ENCODE measurements at places on chromosomes 5 and 9. TPM values are rescaled to one million over a fixed set of nuclear protein-coding genes. Genes with fewer than 3 reads are reported as not detected.

The GNG10 gene
- 54.4 TPM for total RNA-seq

- DNase-seq, result no peak
These were observed 6.6 kb downstream of the NACC2 start for GRCh38 chr9:136088481-136088938.

- no peak for DNase-seq
These were observed 67.0 kb downstream of the HAPLN1 start for GRCh38 chr5:83653669-83654068.

DNA sequence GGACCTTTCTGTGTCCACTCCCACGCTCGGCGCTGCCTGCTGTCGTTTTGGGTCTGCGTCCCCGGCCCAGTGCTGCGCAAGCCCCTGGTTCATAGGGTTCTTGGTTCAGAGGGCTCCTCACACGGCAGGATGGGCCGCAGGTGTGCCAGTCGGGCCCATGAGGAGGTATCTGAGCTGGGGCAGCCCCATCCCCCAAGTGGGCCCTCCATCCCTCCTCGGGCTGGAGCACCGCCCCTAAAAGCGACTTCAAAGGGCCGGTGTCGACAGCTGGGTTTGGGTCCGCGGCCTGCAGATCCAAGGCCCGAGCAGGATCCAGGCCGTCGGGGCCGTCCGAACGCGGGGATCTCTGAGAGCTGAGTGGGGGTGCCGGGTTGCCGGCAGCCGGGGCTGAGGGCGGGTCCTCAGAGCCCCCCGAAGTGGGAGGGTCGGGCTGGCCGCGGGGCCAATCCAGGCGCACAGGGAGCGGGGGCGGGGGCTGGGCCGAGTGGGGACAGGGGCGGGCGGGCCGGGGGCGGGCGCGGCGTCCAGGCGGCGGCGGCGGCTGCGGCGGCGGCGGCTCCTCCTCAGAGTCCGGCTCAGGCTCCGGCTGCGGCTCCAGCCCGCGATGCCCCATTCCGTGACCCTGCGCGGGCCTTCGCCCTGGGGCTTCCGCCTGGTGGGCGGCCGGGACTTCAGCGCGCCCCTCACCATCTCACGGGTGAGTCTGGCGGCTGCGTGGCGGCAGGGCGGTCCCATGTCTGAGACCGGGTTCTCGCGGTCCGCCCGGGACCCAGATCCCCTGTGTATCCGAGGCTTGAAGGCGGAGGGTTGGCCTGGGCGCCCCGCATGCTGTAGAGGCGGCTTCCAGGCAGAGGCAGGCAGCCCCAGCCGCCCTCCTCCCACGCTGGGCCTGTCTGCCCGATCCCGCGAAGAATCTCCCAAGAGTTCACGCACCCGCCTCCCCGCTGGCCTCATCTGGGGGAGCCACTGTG, at the start of gene PDLIM4:
PDLIM4 (plus strand) TSS at position 566 of the 971 bp plus-strand sequence; CDS start at position 605, 39 bp downstream.
- DNase-seq, result peak; percentile 89

The MTAP gene
- total RNA-seq, result 38.0 TPM

GRCh38 chr5:126100767-126101166, 322.4 kb upstream of the GRAMD2B start:
- DNase-seq, result no peak

- DNase-seq, result no peak
These were observed 117.5 kb downstream of the COL5A1 start for GRCh38 chr9:134758949-134759607.

- peak; percentile 76 for DNase-seq
These were observed 59.8 kb upstream of the POU5F2 start for GRCh38 chr5:93800988-93801811.

- no peak for DNase-seq
These were observed 8.9 kb downstream of the CARTPT start for GRCh38 chr5:71727978-71728377.

The EPB41L4B gene
- total RNA-seq, result 5.8 TPM

DNA sequence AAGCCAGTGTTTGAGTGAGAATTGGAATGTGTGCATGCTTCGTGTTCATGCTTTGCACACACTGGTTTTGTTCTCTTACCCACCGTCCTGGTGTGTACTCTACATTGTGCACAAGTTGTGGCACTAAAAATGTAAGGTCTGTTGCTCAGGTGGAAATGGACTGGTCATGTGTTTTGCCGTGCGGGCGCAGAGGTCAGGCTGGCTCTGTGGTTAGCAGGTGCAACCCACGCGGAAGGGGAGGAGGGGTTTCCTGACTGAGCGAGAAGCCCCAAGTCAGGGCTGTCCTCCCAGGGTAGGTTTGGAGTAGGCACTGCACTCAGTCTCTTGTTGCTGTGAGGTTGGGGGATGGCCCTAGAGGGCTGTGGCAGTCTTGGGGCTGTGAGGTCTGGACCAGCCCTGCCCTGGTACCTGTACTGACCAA, 86.6 kb downstream of the EHMT1 start:
- no peak for DNase-seq

DNA sequence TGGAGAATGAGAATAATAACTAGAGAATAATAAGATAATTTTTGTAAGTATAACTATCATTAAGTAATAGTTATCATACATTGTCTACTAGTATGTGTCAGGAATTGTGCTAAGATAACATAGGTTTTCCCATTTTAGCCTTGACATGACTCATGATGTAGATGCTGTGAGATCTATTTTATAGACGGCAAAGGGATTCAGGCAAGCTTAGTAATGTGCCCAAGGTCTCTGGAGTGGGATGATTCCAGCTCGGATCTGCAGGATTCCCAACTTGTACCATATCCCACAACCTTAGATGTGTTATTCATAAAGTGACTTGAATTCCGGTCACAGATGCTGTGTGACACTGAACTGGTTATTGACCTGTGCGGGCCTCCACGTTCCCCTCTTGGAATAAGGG, 51.5 kb downstream of the IL31RA start:
- no peak for DNase-seq

- no peak for DNase-seq
These were observed 2.7 kb upstream of the LARS1 start for GRCh38 chr5:146185161-146185560.

GRCh38 chr5:115624994-115625393, 842 bp downstream of the TMED7 start:
- no peak for DNase-seq

DNA sequence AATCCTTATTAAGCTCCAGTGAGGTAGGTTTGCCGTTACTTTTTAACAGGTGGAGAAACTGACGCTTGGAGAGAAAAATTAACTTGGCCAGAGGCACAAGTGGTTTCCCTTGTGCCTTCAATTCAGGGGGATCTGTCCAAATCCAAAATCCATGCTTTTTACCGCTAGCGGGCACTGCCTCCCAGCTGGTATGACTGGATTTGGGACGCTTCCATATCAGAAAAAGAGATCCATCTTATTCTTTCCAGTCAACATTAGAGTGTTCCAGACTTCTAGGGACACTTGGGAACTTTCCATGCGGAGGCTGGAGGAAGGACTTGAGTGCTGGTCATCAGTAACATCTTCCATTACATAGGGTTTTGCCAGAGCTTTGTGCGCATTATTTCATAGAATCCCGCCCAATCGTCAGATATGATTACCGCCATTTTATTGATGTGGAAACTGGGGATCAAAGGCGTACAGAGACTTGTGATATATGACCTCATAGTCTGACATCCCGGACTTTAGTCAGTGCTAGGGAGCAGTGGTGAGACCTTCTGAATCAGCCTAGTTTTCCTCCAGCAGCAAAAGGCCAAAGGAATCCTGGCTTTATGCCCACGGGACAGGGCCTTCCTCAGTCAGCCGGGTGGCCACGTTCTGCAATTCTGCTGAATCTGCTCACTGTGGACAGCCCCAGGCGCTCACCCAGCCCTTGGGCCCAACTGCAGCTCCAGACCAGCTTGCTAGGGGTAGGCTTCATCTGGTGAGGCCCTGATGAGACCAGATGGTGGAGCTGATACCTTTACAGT, 1.1 kb upstream of the GNPDA1 start:
- peak; percentile 47 for DNase-seq

The CCL27 gene
- not detected for total RNA-seq

- no peak for DNase-seq
These were observed 513 bp upstream of the RNF180 start for GRCh38 chr5:64165160-64165499.

- peak; percentile 0 for DNase-seq
These were observed 511.5 kb downstream of the FOXD4L5 start for GRCh38 chr9:64773491-64773931.

GRCh38 chr5:64532657-64533056, 26.8 kb downstream of the RGS7BP start:
- DNase-seq, result no peak

GRCh38 chr5:144237851-144238250, 67.2 kb downstream of the KCTD16 start:
- DNase-seq, result no peak

The FBN2 gene
- 215 TPM for total RNA-seq

DNA sequence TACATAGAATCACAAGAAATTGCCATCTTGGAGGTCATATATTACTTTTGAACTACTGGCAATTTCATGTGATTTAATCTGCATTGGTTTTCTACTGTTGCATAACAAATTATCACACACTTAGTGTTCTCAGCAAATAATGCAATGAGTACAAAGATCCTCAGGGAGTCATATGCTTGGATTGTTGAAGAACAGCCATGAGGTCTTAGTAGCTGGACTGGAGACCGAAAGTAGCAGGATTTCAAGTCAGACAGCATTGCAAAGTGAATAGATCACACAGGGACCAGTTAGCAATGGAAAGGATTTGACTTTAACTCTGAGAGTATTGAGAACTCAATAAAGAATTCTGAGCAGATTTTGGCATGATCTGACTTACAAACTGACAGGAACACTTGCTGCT, 32.2 kb upstream of the FRMD3 start:
- DNase-seq, result no peak

GRCh38 chr5:78586251-78586650, 62.3 kb downstream of the LHFPL2 start:
- DNase-seq, result no peak

GRCh38 chr5:31393126-31393525, 138.8 kb downstream of the DROSHA start:
- no peak for DNase-seq

- no peak for DNase-seq
These were observed 43.1 kb downstream of the COL27A1 start for GRCh38 chr9:114198249-114199040.

The PDCD1LG2 gene
- total RNA-seq, result 1.6 TPM

DNA sequence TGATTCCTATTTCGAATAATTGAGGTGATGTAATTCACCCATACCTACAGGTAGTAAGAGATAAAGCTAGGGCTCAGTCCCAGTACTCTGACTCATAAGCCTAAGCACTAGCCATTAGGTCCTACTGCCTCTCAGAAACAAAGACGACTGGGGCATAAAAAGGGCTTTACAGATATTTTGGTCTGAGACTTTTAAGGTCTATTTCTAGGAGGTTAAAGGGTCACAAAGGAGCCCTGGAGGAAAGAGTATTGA, 69.8 kb downstream of the SGCD start:
- no peak for DNase-seq

DNA sequence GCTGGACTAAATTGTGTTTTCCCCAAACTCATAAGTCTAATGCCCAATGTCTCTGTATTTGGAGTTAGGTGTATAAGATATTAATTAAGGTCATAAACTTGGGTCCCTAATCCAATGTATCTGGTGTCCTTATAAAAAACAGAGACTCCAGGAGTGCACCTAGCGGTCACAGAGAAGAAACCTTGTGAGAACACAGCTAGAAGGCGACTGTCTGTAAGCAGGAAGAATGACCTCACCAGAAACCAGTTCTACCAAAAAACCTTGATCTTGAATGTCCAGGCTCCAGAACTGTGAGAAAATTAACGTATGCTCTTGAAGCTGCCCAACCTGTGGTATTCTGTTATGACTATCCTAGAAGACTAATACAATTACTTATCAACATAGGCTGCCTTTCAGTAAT, 591.7 kb upstream of the PTPRD start:
- DNase-seq, result no peak

GRCh38 chr5:163649514-163649913, 144.1 kb downstream of the MAT2B start:
- no peak for DNase-seq

The MEF2C gene
- 535 TPM for total RNA-seq

DNA sequence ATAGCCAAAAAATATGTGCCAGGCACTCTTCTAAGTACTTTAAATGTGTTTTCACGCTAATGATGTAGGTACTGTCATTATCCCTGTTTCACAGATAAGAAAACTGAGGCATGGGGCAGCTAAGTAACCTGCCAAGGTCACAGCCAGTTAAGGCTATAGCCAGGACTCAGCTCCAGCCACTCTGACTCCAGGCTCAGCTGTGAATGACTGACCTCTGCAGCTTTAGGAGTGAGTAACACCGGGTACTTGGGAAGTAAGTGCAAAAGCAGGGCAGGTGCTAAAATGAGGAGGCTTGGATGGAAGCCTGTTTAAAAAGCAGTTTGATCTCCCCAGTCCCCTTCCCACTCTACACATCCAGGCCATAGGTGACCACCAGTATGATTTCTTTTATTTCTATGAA, 10.6 kb upstream of the SHC3 start:
- DNase-seq, result no peak

DNA sequence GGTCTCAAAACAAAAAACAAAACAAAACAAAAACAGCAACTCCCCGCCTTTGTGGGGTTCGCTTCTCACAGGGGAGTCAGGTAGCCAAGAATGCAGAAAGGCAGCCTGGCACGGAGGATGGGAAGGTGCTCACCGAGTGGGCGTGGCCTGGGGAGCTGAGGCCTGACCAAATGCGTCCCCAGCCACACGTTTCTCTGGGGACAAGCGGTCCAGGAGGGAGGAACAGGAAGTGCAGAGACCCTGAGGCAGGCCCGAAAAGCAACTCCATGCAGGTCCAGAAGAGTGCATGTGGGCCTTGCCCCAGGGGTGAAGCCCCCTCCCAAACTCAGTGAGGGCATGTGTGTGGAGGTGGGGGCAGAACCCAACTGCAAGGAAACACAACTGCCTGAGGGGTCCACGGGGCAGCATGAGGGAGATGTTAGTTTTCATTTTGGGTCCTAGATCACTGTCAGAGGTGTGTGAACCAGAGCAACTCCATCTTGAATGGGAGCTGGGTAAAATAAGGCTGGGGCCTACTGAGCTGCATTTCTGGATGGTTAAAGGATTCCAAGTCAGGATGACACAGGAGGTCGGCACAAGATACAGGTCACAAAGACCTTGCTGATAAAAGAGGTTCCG, 2.6 kb upstream of the UAP1L1 start:
- no peak for DNase-seq

The NUTM2G gene
- total RNA-seq, result not detected

DNA sequence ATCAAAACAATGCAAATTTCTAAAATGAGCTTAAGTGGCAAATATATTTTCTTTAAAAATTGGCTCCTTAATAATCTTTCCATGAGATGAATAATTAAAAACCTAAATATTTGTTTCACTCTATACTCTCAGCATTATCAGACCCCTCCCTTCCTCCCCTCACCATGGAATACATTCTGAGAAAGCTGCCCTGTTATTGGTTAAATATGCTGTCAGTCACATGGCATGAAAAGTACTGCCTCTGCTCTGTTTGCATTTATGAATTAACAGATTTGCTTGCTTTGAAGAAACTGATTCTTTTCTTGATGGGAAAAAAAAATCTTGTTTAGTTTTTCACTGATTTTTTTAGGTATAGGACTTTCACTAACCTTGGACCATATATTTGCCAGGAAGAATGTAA, 17.0 kb upstream of the RPS23 start:
- no peak for DNase-seq

The IL4 gene
- not detected for total RNA-seq

The PIP5K1B gene
- 4.5 TPM for total RNA-seq
